ENCODE measurements at places on chromosomes 7 and 10.

GRCh38 chr10:86062198-86062550, 304.4 kb downstream of the GRID1 start:
- no peak for DNase-seq

GRCh38 chr10:128896963-128897362, 570.1 kb upstream of the MGMT start:
- no peak for DNase-seq

- DNase-seq: no peak
Observed at GRCh38 chr10:47244560-47245500, 55.2 kb upstream of the GDF10 start.

DNA sequence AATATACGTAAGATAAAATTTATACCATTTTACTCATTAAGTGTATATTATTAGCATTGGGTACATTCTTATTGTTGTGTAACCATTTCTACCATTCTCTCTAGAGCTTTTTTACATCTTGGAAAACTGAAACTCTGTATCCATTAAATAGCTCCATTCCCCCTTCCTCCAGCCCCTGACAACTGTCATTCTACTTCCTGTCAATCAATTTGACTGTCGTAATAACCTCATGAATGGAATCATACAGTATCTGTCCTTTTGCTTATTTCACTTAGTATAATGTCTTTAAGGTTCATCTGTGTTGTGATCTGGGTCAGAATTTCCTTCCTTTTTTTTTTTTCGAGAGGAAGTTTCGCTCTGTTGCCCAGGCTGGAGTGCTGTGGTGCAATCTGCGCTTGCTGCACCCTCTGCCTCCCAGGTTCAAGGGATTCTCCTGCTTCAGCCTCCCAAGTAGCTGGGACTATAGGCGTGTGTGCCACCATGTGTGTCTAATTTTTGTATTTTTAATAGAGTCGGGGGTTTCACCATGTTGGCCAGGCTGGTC, 15.6 kb downstream of the ZRANB1 start:
- no peak for DNase-seq

DNA sequence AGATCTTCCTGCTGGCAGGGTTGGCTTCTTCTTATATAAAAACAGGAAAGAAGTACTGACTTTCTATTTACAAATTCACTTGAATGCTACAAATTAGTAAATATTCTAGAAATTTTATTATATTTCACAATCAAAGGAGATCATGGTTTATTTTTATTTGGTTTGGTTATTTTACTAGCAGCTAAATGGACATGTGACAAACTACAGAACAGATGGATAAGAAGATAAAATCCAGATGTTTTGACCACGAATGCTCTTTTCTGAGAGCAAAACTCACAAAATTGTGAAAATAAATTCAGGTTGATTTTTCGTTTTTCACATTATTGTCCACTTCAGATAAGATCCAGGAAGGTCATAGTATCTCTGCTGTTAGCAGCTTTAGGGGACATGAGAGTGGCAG, 55.4 kb downstream of the CACNA2D1 start:
- no peak for DNase-seq

All from osteocyte (in vitro differentiated cells).